SK-N-MC (cell line): ENCODE measurements at places on chromosomes 4 and X.
A peak's percentile ranks its signal among the peaks of the same experiment; 100 is the strongest.

DNA sequence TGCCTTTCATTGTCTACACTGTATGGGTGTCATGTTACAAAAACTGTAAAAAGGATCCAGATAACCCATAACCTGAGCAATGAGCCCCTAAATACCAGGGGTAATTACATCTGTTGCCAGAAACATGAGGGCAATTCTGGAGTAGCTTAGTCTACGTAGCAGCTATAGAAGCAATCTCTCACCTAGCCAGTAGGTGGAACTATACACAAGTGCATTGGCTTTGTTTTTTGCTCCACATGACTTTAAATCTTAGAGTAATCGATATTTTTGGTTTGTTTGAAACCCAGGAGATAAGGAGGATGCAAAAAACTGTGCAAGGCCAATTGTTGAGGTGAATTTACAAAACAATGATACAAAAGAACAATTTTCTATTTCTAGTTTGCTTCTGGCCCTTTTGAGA, 57.5 kb downstream of the GPR82 start:
- peak; percentile 22 for DNase-seq

DNA sequence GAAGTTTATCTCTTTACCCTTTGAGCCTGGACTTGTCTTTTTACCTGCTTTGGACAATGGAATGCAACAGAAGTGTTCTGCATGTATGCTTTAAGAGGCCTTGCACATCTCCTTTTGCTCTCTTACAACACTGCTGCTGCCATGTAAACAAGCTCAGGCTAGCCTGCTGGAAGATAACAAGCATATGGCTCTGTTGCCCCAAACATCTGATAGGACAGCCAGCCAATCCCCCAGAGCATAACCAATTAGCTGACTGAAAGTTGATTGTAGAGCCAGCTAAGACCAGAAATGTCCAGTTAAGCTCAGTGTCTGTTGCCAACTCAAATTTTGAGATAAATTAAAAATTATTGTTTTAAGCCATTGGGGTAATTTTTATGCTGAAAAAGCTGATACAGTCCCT, 510.6 kb upstream of the CNKSR2 start:
- no peak for DNase-seq

GRCh38 chr4:54101190-54102041, 1.5 kb downstream of the GSX2 start:
- DNase-seq, result no peak

- no peak for DNase-seq
Observed at GRCh38 chr4:127783026-127783769, 1.1 kb downstream of the HSPA4L start.

- peak; percentile 75 for DNase-seq
Observed at GRCh38 chr4:139419388-139419914, 34.5 kb upstream of the RAB33B start.

GRCh38 chr4:69735119-69735518, 25.3 kb downstream of the SULT1B1 start:
- no peak for DNase-seq

DNA sequence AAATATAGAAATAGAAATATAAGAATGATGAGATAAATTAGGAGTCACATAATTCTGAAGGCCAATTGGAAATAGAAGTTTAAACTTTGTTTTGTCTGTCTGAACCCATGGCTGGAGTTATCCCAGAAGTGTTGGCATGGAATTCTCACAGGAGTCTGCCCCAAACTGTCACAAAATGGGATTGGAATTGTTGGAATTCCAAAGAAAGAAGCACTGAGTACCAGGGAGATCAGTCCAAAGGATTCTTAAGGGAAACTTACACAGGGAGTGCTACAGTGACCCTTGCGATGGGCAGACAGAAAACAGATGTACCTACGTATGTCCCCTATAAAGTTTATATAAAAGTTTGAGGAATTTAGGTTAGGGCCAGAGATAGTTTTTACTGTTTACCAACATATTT, 1607.7 kb downstream of the ARAP2 start:
- no peak for DNase-seq

GRCh38 chr4:145895056-145895455, 43.6 kb downstream of the ZNF827 start:
- no peak for DNase-seq

GRCh38 chr4:26021417-26022345, 107.7 kb downstream of the SMIM20 start:
- no peak for DNase-seq

- no peak for DNase-seq
Observed at GRCh38 chr4:101621120-101621519, 169.4 kb upstream of the BANK1 start.

GRCh38 chr4:27463816-27464215, 603.2 kb downstream of the STIM2 start:
- no peak for DNase-seq

DNA sequence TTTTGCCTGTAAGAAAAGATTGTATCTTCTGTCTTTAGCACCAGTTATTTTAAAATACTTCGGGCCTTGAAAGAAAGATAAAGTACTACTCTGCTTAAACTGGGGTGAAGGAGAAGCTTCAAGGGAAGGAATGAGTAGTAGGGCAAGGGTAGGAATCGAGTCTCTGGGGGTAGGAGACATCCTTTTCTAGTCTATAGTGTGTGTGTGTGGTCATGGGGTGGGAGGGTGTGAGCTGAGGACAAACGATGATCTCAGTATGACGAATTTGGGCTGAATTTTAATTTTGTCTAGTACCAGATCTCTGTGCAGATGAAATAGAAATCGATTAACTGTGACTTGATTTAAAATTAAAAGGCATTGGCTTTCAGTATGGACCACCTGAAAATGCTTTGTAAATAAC, 3.3 kb upstream of the MYOZ2 start:
- DNase-seq, result no peak

DNA sequence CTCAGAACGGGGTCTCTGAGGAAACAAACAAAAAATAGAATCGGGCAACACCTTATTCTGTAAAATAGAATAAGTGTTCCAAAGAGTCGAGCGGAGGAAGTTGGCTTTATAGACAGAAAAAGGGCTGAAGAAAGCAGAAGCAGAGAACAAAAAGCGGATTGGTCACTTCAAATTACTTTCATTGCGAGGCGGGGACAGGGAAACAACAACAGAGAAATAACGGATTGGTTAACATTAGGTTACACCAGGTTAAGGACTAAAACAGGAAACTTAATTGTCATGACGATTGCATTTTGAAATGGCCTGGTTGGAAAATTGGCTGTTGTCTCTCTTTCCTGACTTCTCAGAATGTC, 433 bp upstream of the COQ2 start:
- DNase-seq, result no peak

DNA sequence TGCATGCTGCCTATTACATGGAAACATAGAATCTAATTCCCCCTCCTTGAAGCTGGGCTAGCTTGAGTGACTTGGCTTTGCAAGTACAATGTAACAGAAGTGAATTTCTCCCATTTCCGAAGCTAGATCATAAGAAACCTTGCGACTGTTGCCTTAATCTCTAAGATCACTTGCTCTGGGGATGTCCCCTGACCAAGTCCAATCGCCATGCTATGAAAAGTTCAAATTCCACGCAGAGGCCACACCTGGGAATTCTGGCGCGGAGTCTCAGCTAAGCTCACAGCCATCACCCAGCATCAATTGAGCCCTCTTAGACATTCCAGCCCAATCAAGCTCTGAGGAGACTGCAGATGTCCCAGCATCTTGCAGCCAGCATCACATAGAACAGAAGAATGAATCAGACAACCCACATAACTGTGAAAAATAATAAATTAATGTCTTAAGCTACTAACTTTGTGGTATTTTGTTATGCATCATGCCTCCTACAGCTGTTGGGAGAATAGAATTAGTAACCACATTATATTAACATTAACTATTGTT, 27.0 kb downstream of the GPM6A start:
- DNase-seq, result no peak

DNA sequence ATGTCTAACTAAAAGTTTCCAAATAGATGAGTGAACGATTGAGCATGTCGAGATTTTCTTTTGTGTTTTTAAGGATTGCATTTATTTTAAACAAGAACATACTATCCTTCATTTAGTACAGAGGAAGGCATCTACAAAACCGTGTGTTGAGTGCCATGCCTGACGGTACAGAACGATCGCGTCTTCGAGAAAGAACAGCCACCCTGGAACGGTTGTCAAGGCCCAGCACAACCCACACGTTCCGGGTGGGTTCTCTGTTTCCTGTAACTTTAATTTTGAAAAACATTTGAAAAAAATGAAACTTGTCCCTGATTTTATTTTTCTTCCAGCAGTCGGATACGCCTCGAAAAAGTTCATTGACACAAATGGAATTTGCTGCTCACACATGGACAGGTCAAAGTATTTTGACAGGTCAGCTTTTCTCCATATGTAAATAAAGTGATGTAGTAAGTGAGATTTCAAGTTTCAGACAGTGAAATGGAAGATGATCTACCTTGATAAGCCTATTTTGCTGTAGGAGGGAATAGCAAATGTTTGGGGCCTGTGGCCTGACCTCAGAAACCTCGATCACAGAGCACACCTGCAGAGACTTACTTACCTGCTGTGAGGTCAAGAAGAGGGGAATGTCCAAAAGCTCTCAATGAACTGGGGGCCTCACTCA, 24.4 kb upstream of the CYP4V2 start:
- DNase-seq, result no peak

GRCh38 chr4:70437197-70437596, 34.8 kb upstream of the MUC7 start:
- DNase-seq, result no peak

DNA sequence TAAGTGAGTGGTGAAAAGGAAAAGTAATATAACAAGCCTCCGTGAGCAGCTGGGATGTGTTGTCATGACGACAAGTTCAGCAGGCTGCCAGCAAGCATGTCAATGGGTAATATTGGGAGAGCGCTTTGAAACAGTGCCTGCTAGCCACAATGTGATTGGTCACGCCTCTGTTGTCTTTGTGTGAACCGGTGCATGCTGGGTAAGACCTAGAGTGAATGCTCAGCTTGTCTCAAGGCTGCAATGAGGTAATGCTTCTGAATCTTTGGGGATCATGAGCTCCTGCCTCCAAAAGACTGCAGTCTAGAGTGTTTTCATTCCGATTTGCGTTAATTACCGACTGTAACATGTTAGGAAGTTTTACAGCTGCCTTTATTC, 54.9 kb downstream of the STOX2 start:
- peak; percentile 66 for DNase-seq

DNA sequence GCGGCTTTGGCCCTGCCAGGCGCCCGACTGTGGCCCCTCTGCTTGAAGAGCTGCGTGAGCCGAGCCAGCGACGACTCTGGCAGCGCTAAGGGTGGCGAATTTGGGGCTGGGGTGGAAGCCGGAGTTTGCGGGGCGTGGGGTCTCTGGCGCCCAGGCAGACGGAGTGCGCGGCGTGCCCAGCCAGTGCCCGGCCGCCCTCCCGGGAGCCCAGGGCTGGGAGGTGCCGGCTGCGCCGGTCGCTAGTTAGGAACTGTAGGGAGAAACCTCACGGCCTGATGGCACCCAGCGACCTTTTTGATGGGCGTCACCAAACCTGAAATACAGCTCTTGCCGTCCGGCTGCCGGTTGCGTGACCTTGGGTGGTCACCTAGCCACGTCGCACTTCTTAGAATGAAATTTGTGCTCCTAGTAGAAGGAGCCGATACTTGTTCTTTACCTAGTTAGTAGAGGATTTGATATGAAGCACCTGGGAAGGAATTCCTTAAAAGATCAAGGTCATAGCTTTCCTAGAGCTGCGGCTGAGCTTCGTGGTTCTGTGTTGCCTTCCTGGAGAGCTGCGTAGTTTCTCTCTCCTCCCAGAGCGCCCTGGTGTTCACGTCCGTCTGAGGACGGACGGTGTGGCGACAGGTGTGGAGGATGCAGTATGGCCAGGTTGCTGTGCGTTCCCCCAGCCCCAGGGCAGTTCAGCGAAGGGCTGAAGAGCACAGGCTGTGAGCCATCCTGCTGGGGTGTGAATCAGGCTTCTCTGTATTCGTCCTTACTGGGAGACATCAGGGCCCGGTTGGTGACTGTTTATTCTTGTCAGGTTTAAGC, 680 bp downstream of the MAEA start:
- DNase-seq, result no peak

- DNase-seq, result no peak
Observed at GRCh38 chrX:135522132-135522530, 1.7 kb downstream of the INTS6L start.

- no peak for DNase-seq
Observed at GRCh38 chr4:6688879-6689505, 4.7 kb upstream of the S100P start.

- DNase-seq, result no peak
Observed at GRCh38 chrX:139508099-139508498, 22.4 kb upstream of the F9 start.

GRCh38 chr4:113383111-113383785, 333.8 kb downstream of the ANK2 start:
- DNase-seq, result peak; percentile 51

DNA sequence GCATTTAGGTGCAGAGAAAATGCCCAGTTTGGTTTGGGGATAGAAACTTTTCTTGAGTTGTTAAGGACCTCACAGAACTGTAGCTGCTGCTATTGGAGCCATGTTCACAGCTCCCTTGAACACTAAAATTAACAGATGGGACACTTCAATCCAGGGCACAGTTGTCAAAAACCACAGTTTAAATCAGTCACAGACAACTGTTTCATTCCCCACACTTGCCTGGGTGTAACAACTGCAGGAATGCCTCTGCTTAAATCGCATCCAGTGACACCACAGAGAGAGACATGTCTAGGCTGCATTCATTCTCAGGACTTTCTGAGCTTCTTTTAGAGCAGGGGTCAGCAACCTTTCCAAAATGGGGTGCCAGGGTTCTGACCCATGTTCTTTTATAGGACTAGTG, 12.7 kb upstream of the CAPN6 start:
- DNase-seq, result no peak

GRCh38 chr4:101987623-101988243, 197.2 kb downstream of the BANK1 start:
- DNase-seq, result no peak

DNA sequence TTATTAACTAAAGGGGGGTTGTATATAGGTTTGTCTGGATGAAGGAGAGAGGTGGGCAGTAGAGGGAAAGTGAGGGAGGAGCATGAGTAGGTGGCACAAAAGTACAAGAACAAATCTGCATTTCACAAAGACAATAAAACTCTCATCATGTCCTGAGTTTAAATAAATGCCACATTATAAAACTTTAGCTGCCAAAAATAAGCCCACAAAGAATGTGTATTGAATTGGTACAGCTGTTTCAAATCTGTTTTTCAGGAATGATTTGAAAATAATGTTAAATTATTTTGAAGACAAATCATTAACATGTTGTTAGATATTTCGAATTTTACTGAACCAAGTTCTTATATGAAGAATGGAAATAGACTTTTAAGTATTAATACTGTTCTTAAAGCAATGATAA, 5.8 kb downstream of the CNKSR2 start:
- DNase-seq, result no peak

DNA sequence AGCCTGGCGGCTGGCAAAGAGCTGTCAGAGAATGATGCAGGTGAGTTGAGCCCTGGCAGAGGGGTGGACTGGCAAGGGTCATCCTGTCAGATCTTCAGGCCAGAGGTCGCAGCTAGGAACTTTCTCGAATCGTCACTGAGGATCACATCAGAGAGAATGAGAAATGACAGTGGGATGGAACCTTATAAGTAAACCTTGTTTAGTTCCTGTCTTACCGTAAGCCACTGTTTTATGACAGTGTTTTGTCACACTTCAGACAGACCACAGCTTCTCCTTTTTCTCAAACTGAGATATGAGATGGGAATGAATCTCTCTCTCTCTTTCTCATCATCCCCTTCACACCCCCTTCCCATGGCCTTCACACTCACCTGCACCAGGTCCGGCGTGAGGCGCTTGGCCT, 9.3 kb downstream of the DIPK2B start:
- no peak for DNase-seq

GRCh38 chrX:71990518-71990917, 79.9 kb downstream of the NHSL2 start:
- DNase-seq, result no peak

GRCh38 chrX:130025256-130025655, 42.8 kb downstream of the BCORL1 start:
- DNase-seq, result no peak
